ENCODE measurements at places on chromosomes 3 and 15.

DNA sequence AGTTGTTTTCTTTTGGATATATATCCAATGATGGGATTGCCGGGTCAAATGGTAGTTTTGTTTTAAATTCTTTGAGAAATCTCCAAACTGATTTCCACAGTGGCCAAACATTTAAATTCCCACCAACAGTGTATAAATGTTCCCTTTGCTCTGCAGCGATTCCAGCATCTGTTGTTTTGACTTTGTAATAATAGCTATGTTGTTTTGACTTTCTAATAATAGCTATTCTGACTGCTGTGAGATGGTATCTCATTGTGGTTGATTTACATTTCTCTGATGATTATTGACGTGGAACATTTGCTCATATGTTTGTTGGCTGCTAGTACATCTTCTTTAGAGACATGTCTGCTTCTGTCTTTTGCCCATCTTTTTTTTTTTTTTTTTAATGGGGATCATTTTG is 332.2 kb upstream of the GBE1 start:
- DNase-seq, result no peak

- peak; percentile 43 for DNase-seq
Measured at GRCh38 chr15:91849749-91850161, 3.8 kb upstream of the SLCO3A1 start.

DNA sequence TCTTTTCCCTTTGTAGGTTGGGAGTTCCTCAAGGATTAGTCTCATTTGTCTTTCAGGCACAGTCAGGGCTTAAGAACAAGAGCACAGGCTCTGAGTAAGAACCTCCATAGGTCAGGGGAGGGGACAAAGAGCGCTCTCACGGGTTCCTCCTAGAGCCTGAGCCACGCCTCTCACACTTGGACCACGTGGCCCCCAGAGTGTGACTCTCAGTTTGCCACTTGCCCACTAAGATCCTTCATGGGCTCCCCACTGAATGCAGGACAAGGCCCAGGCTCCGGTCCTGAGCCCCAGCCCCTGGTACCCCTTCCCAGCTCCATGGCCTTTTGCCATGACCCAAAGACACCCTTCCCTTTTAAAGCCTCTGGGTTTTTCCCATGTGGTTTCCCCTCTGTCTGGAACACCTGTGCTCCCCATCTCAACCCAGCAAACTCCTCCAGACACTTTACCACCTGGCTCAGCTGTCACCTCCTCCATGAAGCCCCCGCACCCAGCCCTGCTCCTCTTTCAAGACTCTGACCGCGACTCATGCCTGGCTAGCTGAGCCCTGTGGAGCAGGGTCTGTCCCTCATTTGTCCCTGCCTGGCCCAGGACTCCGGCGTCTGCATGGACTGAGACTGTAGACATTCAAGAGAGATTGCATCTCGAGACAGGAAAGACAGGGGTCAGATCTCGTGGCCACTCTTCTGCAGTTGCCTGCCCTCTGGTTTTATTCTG is 32.7 kb downstream of the IQSEC1 start:
- no peak for DNase-seq

- DNase-seq, result no peak
Measured at GRCh38 chr3:52028572-52028971, 27.8 kb downstream of the DUSP7 start.

- DNase-seq, result peak; percentile 87
Measured at GRCh38 chr3:149473357-149474249, 894 bp upstream of the TM4SF4 start.

GRCh38 chr3:128241741-128242140 is 88.5 kb downstream of the EEFSEC start:
- no peak for DNase-seq

All from HFFc6 (cell line).